ENCODE measurements at places on chromosomes 2 and 18.
A peak's percentile ranks its signal among the peaks of the same experiment; 100 is the strongest.

DNA sequence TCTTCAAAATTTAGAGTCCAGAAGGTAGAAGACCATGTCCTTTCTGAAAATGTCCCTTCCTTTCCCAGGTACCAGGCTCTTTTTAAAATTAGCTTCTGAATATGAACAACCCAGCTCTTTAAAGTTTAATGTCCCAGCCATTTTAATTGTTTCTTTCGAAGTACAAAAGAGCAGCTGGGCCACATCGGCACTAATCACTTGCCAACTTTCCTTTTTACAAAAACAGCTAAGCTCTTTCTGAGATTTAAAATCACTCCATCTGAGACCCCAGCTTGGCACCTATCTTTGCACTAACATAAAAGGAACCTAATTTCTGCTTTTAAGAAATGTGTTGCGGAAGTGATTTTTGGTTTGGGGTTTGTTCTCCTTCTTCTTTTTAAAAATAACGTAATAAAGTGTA, 2.6 kb downstream of the BOD1L2 start:
- no peak for DNase-seq

DNA sequence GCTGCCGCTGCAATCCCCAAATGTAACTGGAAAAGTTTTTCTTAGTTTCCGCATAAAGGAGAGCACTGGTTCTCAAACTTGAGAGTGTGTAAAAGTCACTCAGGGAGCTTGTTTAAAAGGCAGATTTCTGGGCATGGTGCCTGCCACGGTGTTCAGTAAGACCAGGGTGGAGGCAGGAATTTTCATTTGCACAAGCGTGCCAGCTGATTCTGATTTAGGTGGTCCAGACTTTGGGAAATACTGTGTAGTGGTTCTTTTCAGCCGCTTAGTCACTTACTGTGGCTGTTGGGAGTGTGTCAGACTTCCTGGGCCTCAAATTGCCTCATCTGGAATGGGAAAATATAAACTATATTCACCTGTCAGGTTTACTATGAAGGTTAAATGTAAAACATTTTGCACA, 788 bp downstream of the ARMC9 start:
- DNase-seq: no peak

DNA sequence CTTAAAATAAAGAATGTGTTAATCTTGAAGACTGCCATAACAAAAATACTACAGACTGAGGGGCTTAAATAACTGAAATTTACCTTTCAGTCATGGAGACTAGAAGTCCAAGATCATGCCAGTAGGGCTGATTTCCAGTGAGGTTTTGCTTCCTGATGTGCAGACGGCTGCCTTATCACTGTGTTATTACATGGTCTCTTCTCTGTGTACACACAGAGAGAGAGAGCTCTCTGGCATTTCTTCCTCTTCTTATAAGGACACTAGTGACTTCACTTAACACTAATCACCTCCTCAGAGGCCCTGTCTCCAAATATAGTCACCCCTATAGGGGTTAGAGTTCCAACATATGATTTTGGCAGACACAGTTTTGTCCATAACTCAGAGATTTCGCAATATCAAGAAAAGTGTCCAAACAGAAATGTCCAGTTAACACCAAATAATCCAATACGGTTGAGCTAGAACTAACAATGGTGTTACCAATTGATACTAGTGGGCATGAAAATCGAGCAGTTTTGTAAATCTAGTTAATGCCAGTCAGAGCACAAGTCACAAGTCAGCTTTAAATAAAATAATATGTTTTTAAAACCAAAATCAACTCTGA, 399.8 kb downstream of the ADCYAP1 start:
- no peak for DNase-seq

DNA sequence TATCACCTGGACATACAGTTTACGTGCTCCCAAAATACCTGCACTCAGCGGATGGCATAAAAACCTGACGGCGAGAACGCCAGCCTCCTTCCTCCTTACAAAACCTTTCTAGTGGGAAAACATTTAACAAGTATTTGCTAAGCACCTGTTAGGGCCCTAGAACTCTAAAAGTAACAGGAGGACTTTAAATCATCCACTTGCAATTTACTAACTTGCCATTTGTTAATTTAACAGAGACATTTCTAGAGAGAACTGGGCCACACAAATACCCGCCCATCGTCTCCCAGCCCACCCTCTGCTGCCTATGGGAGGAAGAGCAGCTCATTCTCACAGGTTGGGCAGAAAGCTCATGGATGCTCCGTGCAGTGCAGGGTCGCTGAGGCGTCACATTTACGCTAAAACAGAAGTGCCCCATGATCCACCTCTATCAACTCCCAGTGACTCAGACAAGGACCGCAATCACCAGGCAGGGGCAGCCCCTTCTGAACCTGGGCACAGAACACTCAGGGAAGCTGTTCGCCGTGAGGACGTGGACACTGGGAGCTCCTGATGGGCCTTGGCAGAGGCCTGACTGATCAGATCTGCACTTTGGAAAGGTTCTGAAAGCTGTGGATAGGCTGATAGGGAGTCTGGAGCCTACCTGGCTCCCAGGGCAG, 106.9 kb downstream of the HDAC4 start:
- DNase-seq: no peak

- no peak for DNase-seq
Observed at GRCh38 chr2:240563951-240564560, 3.9 kb downstream of the DUSP28 start.

- no peak for DNase-seq
Observed at GRCh38 chr18:58785870-58786269, 78.8 kb upstream of the ZNF532 start.

DNA sequence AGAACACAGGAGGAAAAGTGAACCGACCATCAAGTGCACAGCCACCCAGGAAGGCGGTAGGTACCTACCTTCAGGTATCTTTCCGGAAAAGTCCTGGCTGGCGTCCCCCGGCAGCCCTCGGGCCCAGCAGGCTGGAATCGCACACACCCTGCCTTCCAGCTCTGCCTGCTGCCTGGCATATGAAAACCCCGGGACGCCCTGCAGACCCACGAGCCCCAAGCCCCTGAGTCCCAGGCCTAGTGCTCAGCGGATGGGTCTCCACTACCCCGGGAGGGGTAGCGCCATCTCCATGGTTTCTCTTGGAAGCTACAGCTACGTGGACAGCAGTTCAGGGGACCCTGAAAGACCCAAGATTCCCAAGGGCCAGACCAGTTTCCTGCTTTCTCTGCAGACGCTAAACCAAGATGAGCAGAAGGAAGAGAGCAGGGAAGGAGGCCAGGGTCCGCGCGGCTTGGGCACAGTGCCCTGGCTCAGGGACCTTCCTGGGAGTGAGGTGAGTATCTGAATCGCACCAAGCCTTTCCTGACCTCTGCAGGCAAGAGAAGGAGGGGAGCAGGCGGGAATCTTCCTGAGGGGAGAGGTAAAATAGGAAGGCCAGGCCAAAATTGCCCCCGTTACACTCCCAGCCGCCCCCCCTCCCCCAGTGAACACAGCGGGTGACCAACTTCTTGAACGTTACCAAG, 80.4 kb downstream of the ARHGEF4 start:
- no peak for DNase-seq

DNA sequence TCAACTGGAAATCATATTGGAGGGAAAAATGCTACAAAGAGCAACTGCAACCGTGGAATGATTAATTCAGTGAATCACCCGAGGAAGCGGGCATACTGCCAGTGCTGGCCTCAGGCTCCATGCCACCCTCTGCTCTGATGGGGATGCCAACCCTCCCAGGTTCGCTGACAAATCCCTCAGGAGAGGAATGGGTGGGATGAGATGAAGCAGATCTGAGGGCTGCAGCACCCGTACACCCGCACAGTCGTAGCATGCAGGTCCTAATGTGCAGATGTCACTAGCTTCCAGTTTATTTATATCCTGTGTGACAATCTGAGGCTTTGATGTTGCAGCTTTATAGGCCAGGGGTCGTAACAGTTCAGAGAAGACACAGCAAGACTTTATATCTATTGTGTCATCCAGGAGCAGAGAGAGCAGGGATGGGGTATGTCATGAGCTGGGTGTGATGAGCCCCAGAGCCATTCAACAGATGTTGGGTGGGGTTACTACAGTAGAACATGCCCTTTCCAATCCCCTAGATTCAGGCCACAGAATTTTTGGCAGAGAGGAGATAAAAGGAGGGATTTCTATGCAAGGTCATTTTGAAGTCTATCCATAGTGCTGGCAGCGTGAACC, 44.6 kb downstream of the DPP4 start:
- DNase-seq: no peak

DNA sequence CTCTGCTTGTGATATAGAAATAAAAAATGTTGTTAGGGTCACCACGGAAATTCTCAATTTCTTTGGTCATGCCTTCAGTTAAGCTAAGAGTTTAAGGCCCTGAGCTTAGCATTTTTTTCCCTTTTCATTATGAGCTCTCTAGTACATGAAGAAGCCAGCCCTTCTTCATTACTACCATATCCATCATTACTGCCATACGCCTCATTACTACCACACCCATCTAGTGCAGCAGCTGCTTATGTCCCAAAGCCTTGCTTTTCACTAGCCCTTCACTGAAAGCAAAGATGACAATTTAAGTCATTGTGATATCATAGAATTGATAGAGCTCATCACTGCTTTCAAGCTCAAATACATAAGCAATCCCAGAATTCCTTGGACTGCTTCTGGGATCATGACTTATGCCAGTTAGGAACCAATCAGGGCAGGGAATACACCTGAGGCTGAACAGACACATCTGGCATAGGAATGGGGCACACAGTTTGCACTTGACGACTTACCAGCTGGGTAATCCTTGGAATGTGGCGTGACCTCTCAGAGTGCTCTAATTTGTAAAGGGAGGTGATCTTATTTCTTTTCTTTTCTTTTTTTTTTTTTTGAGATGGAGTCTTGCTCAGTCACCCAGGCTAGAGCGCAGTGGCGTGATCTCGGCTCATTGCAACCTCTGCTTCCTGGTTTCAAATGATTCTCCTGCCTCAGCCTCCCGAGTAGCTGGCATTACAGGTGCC, 40.3 kb downstream of the SOWAHC start:
- DNase-seq: no peak

DNA sequence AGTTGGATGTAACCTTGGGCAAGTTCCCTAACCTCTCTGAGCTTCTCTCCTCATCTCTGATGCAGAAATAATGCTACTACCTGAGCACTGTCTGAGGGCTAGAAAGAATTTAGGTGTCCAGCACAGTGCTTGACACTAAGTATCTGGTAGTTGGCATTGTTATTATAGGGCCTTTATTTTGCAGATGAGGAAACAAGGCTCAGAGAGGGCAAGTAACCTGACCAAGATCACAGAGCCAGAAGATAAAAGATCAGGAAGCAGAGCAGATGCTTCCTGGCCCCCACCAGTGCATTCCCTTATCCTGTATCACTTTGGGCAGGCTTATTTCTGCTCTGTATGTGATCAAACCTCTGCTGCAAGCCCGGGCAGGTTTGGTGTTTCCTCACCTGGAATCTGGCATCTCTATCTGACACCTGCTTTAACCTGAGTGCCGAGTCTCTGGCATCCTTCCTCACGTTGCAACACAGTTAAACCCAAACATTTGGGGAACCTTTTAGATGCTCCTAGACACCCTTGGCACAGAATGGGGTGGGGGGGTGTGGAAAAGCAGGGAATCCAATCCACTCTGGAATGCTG, 69.9 kb downstream of the PLB1 start:
- DNase-seq: no peak

DNA sequence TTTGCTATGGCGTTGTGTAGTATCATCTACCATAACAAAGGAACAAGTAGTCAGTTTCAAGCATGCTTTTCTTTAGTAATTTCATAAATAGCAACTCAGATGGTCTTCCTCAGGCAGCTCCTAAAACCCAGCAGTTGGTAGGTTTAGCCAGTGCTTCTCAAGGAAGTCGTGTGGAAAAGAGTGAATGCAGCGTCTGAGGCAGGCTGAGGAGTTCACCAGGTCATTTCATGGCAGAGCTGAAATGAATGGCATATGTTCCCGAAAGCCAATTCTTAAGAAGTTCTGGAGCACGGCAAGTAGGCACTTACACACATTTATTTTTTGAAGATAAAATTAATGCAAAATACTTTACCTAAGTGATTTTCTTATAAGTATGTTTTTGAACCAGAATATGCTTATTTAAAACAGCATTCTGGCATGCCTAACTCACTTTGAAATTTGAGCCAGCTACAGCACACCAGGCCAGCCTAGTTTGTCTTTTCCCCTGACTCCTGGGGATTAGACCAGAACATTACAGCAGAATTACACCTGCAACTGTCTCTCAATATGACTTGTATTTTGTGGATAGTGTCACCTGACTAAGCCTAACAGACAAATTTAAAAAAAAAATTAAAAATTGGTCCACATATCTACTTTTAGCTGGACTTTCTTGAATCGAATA, 62.2 kb downstream of the OSBPL6 start:
- DNase-seq: no peak

DNA sequence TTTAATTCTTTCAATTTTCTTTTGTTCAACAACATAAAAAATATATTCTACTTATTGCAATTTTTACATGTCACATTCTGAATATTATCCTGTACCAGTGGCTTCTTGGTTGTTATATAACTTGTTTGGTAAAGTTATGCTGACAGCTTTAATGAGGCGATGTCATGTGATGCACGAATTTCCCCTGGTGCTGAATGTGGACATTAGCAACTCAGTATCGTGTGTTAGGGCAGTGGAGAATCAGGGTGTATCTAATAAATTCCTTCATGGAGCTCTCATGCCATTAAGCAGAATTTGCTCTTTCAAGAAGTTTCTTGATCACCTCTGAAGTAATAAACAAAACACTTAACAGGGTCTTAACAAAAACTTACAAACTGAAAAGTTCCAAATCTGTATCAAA, 99.6 kb upstream of the DNMT3A start:
- DNase-seq: no peak

- DNase-seq: no peak
Observed at GRCh38 chr18:79872527-79873444, 75.0 kb downstream of the KCNG2 start.

GRCh38 chr18:623761-624620, 27.2 kb downstream of the CLUL1 start:
- no peak for DNase-seq

DNA sequence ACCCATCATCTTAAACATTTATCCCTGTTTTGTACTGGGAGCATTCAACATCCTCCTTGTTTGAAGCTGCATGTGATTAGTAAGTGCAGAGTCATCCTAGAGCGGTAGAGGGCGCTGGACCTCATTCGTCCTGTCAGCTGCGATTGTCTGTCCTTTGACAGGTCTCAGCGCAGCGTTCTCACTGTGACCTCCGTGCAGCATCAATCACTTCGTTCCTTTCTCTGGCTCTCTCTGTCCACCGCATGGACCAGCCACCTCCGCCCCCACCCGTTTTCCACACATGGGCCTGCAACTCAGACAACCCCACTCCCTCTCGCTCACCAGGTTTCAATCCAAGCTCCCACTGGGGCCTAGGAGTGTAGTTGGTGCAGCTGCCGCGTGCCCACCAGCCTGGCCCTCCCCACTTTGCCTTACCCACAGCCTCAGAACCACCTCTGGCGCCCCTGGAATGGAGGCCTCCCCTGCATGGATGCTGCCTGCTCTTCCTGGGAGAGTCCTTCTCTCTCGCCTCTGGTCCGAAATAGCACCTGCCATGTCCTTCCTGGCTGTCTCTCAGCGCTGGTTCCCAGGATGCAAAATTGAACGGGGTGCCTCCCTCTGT, 90.5 kb downstream of the NDUFA10 start:
- DNase-seq: peak; percentile 31

Measured in NCI-H1048 (cell line).